ENCODE measurements at places on chromosomes 16 and 17.
A peak's percentile ranks its signal among the peaks of the same experiment; 100 is the strongest.

- peak; percentile 90 for DNase-seq
Observed at GRCh38 chr17:40542558-40543411, 22.5 kb downstream of the CCR7 start.

DNA sequence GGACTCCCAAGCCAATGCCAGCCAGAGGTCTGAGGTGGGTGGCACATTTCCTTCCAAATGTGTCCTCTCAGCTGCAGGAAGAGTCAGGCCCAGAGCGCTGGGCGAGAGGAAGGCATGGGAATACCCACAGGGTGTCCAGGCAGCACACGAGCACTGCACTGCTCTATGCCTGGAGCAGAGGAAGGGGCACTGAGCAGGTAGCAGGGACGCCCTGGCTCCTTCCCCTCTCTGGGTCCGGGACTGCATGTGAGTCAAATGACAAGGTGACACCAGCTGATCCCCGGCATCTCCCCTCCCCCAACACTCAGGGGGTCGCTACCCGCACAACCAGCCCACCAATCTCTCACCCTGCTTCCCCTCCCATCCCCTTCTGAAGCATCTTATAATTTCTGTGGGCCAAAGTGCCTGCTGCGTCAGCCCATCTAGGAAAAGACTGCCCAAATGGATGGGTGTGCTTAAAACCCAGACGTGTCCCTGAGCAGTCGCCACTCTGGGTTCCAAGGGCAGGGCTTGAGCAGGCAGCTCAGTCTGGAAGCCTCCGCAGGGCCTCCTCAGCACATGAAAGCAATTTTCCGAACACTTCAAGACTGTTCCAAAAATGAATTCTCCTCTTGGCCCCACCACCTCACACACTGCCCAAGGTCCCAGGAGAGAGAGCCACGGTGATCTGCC is 12.0 kb upstream of the BCAR1 start:
- no peak for DNase-seq

GRCh38 chr17:43517161-43517560 is 29.0 kb downstream of the ETV4 start:
- DNase-seq = no peak

DNA sequence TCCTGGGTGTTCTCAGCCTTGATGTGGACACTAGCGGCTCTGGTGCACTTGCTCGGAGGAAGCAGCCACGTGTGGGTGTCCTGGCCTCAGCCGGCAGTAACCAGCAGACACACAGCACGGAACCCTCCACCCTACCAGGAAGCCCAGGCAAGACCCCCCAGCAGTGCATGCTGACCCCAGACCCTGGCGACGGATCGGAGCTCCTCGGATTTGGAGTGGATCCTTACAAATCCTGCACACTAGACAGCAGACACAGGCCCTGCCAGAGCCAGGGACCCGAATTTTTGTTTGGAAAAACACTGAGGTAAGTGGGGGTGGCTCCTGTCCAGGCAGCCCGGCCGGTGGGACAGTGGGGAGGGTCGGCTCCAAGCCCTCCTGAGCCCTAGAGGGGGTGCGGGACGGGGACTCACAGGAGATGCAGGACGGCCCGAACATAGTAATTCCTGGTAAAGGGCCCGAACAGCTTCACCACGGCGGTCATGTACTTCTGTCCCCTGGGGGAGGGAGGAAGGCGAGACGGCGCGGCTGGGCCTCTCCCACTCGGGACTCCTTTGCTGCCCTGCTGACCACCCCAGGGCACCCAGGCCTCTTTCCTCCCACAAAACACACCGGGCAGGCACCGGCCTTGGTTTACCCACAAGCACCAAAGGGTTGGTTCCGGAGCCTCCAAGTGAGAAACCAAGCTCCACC is 4.4 kb downstream of the CYBA start:
- DNase-seq = no peak

DNA sequence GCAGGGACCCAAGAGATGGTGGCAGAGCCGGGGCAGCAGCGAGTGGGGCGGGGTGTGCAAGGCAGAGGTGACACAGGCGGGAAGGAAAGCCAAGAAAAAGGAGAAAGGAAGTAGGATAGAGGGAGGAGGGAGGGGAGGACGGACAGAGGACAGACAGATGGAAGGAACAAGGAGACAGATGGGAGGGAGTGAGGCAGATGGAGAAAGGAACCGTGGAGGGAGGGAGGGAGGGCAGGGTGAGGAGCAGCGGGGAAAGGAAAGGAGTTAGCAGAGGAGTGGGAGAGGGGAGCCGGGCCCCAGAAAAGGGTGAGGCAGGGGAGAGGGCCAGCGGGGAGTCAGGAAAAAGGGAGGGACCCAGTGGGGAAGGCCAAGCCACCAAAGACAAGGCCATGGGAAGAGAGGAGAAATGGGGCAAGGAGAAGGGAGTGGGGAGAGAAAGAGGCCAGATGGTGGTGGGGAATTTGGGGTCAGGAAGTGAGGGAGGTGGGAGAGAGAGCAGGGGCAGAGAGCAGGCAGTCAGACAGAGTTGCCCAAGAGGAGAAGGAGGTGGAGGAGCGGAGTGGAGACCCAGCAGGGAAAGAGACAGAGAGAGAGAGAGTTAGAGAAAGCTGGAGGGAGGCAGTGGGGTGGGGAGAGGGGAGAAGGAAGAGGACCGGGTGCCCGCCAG is 13.2 kb upstream of the ASGR1 start:
- DNase-seq = no peak

DNA sequence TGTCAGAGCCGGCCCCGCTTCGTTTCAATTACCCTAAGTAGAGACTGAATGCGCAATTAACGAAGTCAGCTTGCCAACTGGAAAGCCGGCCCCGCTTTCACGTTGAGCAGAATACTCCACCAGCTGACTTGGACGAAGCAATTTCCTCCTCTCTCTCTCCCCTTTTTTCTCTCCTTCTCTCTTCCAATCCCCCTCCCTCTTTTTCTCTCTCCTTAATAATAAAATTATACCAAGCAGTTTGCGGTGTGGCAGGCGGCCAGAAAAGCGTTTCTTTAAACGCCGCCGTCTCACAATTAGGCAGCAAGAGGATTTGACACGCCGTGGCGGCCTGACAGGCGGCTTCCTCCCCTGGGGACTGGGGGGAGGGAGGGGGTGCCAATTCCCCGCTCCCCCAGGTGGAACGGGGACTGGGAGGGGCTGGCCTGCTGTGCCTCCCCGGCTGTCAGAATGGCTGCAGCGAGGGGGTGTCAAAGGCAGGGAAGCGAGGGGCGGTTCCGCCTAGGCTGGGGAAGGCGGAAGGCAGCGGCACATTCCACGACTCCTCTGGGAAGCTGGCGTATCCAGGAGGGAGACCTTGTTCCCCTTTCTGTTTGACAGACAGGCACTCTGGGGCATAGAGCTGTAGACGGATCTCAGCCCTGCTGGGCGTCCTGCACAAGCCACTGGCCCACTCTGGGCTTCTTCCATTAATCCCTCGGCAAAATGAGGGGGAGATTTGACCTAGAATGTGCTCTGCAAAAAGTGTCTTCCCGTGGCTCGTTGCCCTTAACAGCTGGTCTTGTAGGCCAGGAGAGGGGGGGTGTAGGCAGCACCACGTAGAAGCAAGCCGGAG is 52.7 kb downstream of the SREBF1 start:
- DNase-seq = peak; percentile 64

- DNase-seq = no peak
Observed at GRCh38 chr16:3520841-3521240, 20.0 kb downstream of the CLUAP1 start.

DNA sequence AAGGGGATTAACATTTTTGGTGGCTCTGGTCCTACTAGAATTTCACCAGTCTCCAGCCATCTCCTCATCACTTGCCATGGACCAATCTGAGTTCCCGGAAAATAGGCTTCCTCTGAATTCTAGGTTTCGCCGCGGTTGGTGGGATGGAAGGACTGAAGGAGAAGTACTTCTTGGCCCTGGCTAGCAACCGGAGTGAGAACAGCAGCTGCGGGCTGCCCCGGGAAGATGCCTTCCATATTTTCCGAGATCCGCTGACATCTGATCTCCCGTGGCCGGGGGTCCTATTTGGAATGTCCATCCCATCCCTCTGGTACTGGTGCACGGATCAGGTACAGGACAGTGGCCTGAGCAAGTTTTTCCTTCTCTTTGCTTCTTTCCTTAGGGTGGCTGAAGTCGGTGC is 45.0 kb downstream of the SLC5A11 start:
- no peak for DNase-seq

DNA sequence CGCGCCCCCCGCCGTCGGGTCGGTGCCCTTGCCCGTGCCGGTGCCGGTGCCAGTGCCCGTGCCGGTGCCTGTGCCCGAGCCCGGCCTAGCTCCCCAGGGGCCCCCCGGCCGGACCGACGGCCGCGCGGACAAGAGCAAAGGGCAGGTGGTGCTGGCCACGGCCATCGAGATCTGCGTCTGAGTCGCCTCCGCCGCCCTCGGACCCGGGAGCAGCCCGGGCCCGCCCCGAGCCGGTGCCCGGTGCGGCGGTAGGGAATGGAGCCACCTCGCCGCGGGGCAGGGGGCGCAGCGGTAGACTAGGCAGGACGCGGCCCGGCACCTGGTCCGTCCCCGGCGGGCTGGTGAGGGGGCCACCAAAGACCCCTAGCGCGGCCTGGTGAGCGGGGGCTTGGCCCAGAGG is 28.4 kb downstream of the SBK1 start:
- no peak for DNase-seq

DNA sequence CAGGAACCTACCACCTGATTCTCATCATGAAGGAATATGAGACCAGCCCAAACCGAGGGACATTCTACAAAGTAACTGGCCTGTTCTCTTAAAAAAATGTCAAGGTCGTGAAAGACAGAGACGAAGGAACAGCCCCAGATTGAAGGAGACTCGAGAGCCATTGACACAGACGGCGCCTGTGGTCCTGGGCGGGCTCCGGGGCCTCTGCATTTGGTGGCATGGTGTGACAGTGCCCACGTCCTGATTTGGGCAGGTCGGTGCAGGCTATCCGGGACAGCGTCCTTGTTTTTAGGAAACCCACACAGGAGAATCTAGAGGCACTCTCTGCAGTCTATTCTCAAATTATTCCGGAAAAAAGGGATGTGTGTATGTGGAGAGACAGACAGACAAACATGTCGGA is 64.1 kb downstream of the ADCY9 start:
- no peak for DNase-seq

GRCh38 chr17:77479372-77480198 is 338.8 kb downstream of the SEC14L1 start:
- DNase-seq = peak; percentile 71

DNA sequence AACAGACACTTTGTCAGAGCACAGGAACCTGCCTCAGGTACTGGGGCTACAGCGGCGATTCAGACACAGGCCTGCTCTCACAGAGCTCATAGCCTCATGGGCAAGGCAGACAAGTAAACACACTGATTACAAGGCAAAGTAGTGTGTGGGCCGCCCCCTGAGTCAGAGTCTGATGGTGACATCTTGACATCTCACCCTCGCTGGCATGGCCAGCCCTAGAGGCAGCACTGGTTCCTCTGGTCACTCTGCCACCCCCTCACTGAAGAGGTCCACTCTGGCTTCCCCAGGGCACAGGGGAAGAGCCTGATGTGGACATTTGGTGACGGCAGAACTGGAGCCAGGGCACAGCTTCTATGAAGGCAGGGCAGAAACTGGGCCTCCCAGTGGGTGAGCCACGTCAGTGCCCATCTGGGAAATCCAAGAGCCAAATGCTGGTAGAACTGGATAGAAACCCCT is 32.9 kb upstream of the TOB1 start:
- DNase-seq = no peak

DNA sequence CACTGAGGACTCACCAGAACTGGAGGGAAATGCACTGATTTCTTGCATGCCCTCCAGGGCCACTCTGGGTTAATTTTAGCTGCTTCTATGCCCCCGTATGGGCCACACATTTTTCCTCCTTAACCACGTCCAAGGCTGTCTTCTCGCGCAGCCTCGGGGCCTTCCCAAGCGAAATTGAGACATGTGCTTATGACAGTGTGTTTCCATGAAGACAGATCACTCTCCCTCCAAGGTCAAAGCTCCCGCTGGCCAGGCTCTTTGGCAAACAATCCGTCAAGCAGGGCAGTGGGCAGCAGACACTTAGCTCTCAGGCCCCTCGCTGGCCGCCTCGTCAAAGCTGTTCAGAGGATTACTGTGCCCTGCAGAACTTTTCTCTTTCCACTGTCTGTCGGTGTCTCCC is 243.0 kb upstream of the N4BP1 start:
- DNase-seq = no peak

- no peak for DNase-seq
Observed at GRCh38 chr17:54536306-54536705, 364.3 kb upstream of the TOM1L1 start.

DNA sequence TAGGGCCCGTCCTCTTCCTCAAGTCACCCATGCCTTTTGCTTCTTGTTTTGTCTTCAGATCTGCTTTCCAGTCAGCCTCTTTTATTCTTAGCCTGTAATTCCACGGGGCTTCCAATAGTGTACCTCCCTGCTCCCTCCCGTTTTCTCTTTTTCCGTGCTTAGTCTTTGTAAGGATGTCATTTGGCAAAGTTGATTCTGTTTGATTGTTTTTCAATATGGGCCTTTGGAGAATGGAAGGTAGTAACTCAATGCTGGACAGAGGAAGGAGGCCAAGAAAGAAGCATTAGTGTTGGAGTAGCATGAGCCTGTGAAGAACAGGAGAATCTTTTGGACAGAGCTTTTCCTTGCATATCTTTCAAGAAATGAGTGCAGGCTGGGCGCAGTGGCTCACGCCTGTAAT is 6.5 kb downstream of the WWP2 start:
- peak; percentile 69 for DNase-seq

- no peak for DNase-seq
Observed at GRCh38 chr16:8678068-8678927, 3.9 kb downstream of the ABAT start.

GRCh38 chr17:57033296-57033695 is 51.8 kb upstream of the AKAP1 start:
- no peak for DNase-seq

DNA sequence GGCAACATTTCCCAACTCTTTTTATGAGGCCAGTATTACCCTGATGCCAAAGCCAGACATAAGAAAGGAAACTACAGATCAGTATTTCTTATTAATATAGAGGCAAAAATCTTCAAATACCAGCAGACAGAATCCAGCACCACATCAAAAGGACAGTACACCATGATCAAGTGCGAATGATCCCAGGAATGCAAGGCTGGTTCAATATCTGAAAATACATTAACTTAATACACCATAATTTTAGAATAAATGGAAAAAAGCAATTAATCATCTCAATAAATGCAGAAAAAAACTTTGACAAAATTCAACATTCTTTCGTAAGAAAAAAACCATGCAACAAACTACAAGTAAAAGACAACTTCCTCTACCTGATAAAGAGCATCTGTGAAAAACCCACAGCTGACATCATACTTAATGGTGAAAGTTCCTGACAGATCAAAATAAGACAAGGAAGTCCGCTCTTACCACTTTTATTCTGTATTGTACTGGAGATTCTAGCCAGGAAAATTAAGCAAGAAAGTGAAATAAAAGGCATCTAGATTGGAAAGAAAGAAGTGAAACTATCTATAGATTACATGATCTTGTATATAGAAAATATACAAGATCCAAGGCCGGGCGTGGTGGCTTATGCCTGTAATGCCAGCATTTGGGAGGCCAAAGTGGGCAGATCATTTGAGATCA is 26.4 kb upstream of the MAPK3 start:
- DNase-seq = no peak

- no peak for DNase-seq
Observed at GRCh38 chr16:84049403-84050060, 6.9 kb upstream of the SLC38A8 start.
